ENCODE measurements at places on chromosomes 16 and 17.

DNA sequence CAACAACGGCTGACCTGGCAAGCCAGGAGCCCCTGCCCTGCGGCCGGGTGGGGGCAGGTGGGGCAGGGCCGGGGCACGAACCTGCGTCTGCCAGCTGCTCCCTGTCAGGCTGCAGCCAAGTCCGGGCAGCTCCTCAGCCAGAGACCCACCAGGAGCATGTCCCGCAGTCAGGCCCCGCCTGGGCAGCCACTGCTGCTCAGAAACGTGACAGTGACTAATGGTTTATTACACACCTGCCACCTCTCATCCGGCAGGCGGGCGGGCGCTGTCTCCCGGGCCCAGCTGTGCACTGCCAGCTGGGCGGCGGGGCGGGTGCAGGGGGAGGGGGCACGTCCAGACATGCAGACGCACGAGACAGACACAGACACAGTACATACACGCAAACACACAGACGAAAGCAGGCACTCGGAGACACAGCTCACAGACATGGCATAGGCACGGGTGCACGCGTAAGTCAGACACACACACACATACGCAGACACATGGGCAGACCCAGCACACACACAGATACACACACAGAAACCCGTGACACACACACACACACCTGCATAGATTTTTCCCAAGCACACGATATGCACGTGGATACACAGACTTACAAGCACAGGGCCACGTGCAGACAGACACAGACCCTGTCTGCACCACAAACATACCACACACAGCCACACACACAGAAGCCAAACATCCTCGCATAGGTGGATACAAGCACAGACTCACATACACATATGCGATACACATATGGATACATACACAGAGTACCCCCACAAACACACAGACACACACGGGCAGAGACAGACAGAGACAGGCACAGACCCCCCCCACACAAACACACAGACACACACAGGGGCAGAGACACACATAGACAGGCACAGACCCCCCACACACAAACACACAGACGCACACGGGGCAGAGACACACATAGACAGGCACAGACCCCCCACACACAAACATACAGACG lies 248.3 kb upstream of the CIBAR2 start:
- no peak for DNase-seq

DNA sequence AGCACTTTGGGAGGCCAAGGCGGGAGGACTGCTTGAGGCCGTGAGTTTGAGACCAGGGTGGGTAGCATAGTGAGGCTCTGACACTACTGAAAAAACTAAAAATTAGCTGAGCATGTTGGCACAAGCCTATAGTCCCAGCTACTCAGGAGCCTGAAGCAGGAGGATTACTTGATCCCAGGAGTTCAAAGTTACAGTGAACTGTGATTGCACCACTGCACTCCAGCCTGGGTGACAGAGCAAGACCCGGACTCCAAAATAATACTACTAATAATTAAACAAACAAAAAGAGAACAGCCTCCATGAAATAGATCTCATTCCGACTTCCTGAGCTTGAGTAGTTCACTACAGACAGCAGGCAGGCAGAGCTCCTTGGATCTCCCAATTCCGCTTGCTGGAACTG lies 2.7 kb upstream of the RBBP6 start:
- no peak for DNase-seq

GRCh38 chr17:55407641-55408566 lies 13.7 kb downstream of the MMD start:
- DNase-seq, result no peak

DNA sequence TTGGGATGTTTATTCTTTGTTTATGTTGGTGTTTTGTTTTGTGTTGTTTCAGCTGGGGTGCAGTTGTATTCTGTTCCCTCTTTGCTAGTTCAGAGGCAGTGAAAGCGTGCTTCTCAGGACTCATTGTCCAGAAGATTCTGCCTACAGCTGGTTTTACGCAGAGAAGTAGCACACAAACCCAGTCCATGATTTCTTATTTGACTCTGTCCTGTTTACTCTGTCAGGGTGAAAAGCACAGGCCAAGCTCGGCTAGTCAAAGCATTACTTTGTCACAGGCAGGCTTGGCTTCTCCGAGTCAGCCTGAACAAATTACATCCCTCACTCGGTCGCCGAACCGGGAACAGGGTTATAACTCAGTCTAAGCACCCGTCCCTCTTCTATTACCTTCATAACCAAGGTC lies 435.0 kb downstream of the MAF start:
- no peak for DNase-seq

- DNase-seq, result no peak
Measured at GRCh38 chr17:246226-246625, 64.8 kb upstream of the DOC2B start.

DNA sequence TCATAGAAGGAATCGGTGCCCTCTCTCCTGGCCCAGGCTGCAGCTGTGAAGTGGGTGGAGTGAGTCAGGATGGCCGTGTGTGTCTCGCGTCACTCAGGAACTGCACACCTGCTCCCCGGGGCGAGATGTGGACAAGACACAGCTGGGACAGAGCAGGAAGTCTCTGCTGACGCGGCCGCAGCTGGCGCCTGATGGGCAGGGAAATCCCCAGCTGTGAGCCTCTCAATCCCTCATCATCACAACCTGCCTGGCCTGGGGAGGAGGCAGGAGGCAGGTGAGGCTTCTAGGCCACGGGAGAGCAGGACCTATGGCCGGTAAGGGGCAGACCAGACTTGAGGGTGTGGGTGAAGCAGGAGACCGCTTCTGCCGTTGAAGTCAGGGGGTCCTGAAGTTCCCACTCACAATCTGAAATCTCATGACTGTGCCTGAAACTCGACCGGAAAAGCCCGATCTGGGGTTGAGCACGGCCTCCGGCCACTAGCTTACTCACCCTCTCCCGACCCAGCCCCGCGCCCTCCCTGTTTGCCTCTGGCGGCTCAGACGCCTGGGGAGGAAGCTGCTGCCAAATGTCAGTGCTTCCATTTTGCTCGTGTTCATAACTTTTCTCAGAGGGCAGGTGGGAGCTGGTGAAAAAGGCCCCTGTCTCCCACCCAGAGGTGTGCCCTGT lies 1.1 kb upstream of the TRPV3 start:
- DNase-seq, result no peak

- DNase-seq, result no peak
Measured at GRCh38 chr17:57530026-57530425, 215.1 kb downstream of the CCDC182 start.

DNA sequence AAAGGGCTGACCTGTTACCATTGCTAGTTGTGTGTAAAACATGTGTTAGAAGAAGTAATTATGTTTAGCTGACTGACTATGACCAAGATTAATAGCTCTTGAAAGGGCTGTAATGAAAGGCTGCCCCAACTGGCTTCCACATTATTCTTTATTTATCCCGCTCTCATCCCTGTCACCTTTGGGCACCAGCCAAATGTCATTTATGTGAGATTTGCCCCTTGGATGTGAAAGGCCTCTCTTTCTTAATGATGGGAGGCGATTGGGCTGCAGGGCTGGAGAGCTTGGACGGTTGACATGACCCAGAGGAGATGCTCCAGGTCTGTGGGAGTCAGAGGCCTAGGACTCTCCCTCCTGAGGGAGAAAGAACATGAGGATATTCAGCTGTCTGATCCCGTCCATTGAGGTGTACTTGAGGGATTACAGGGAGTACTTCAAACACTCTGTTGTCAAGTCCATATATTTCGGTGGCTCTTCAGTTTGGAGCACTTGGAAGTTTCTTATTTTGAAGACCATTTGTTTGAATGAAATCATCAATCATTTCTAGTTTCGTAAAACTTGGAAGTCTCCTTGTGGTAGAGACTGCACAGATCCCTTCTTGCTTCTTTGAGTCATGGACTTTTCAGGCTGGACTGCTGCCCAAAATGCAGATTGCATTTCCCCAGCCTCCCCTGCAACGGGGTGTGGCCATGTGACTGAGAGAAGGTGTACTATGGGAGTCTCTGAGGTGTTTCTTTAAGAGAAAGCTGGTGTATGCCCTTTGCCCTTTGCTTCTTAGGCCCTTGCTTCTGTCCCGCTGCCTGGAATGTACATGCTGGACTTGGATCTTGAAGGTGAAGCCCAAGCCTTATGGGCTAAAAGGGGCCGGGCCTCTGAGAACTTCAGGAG lies 51.3 kb downstream of the FTO start:
- no peak for DNase-seq

DNA sequence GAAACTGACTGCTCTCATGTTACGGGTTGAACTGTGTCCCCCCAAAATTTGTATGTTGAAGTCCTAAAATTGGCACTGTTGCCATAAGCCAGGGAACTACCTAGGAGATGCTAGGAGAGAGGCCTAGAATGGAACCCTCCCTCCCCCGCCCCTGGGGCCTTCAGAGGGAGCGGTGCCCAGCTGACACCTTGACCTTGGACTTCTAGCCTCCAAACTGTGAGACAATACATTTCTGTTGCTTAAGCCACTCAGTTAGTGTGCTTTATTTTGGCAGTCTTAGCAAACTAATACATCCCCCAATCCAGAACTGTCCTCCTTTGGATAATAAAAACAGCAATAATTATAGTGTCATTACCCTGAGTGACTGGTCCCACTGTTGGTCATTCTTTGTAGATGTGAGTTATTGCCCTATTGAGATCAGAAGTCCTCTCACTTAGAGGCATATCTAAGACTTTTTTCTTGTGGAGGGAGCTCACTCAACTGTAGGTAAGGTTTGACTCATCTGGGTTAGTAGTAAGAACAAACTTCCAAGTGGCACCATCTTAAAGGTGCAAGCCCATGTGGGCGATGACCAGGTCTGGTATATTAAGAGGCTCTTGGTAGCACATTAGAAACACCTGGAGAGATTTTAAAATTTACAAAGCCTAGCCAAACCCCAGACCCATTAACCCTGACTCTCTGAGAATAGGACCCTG lies 93.0 kb upstream of the HLF start:
- DNase-seq, result no peak

GRCh38 chr17:75570034-75570676 lies 17.4 kb upstream of the MYO15B start:
- DNase-seq, result no peak

DNA sequence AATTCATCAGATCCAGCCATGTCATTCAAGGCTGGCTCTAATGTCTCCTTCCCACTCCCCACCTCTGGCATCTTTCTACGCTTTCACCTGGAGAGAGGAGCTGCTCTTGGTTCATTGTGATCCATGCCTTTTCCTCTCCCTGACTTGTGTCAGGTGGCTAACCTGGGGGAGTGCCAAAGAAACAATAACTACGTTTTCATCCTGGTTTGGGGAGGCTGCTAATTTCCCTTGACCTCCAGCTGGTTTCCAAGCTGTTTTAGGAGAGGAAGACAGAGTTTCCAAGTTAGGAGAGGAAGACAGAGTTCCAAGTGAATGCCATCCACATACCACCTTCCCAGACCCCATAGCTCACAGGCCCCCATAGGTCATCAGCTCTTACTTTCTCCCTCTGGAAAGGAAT lies 40.0 kb upstream of the HLF start:
- no peak for DNase-seq

DNA sequence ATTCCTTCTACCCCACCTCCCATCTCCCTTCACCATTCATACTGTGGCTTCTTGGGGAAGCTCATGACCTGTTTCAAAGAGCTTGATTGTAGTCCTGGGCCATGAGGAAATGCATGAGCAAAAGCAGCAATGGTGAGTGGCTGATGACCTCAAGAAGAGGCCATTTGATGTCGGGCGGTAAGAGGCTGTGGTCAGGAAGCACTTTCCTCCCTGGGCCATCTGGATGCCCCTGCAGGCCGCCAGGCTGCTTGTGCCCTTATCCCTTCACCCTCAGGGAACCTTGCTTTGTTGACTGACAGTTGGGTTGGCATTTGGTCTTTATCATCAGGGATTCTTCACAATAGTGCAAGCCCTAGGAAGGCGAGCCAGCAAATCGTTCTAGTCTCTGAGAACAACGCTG lies 78.3 kb upstream of the TBX2 start:
- DNase-seq, result no peak

- no peak for DNase-seq
Measured at GRCh38 chr17:20197272-20197926, 188.2 kb downstream of the SPECC1 start.

GRCh38 chr17:57545731-57546342 lies 199.3 kb downstream of the CCDC182 start:
- no peak for DNase-seq

DNA sequence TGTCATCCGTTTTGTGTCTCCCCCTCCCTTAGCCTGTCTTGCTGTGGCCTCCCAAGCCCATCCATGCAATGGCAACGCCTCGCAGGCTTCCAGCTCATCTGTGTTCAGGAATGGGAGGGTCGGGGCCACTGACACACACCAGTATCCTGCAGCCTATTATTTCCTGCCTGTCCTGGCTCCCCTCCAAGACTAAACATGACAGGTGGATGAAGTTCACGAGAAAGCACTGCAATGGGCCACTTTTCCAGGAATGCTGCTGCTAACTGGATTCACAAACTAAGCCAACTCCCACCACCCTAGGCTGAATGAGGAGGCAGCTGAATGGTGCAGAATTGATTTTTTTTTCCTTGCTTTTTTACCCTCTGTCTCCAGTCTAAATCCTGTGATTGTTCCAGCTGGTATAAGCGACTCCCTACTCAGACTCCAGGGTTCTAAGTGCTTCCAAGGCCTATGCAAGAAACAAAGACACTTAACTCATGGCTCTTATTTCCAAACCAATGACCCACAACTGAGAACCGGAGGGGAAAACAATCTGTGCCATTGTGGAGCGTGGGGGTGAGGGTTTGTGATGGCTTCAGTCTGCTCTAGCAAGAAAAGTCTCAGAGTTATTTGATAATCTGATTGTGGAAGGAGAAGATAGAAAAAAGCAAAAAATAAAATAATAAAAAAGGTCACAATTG lies 23.3 kb downstream of the TMEM100 start:
- DNase-seq, result no peak

Measured in bone marrow (tissue), 2 donors.